ENCODE measurements at places on chromosomes 2 and 18. TPM values are rescaled to one million over a fixed set of nuclear protein-coding genes. Genes with fewer than 3 reads are reported as not detected.

The NEU2 gene
- total RNA-seq: not detected

The RBMS1 gene
- 93.9 TPM for total RNA-seq

The BMP10 gene
- 0.44 TPM for total RNA-seq

The CNDP1 gene
- 0.22 TPM for total RNA-seq

The MROH2A gene
- not detected for total RNA-seq

The SERPINB13 gene
- total RNA-seq: not detected

The GKN2 gene
- total RNA-seq: 0.22 TPM

The EFHD1 gene
- total RNA-seq: 0.14 TPM

The QPCT gene
- 11.2 TPM for total RNA-seq

The ANKRD62 gene
- not detected for total RNA-seq

The GPR35 gene
- total RNA-seq: 0.14 TPM

The STAT1 gene
- total RNA-seq: 156 TPM

The WNT10A gene
- not detected for total RNA-seq

The NTSR2 gene
- total RNA-seq: not detected

The FSIP2 gene
- 0.22 TPM for total RNA-seq

The CYP1B1 gene
- total RNA-seq: 70.2 TPM

The ELOA2 gene
- total RNA-seq: not detected

The MPP4 gene
- total RNA-seq: 0.44 TPM

The ITM2C gene
- 35.4 TPM for total RNA-seq

The ALPI gene
- total RNA-seq: not detected

The ARHGAP15 gene
- not detected for total RNA-seq

The DOK6 gene
- 0.66 TPM for total RNA-seq

The CD302 gene
- 4.2 TPM for total RNA-seq

The FAM161A gene
- 2.6 TPM for total RNA-seq

The DPP4 gene
- 636 TPM for total RNA-seq

The TXNDC2 gene
- total RNA-seq: 0.22 TPM

The REG3G gene
- not detected for total RNA-seq

The DTNA gene
- 8.0 TPM for total RNA-seq

The ANKRD30B gene
- total RNA-seq: 0.88 TPM

The IGFBP2 gene
- total RNA-seq: 35.0 TPM

The SERPINB2 gene
- total RNA-seq: 211 TPM
